ENCODE measurements at places on chromosomes 12 and 14.

- no peak for DNase-seq
Measured at GRCh38 chr14:91142214-91142668, 28.4 kb downstream of the DGLUCY start.

DNA sequence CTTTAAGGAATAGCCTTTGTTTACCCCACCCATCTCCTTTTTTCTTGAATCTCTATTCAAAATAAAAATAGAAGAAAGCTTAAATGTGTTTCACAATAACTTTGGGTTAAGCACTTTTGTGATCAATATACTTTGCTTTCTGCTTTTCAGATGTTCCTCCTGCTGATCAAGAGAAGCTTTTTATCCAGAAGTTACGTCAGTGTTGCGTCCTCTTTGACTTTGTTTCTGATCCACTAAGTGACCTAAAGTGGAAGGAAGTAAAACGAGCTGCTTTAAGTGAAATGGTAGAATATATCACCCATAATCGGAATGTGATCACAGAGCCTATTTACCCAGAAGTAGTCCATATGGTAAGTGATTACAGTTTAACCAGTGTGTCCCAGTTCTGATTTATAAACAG, 95.0 kb downstream of the PPP2R5C start:
- no peak for DNase-seq

DNA sequence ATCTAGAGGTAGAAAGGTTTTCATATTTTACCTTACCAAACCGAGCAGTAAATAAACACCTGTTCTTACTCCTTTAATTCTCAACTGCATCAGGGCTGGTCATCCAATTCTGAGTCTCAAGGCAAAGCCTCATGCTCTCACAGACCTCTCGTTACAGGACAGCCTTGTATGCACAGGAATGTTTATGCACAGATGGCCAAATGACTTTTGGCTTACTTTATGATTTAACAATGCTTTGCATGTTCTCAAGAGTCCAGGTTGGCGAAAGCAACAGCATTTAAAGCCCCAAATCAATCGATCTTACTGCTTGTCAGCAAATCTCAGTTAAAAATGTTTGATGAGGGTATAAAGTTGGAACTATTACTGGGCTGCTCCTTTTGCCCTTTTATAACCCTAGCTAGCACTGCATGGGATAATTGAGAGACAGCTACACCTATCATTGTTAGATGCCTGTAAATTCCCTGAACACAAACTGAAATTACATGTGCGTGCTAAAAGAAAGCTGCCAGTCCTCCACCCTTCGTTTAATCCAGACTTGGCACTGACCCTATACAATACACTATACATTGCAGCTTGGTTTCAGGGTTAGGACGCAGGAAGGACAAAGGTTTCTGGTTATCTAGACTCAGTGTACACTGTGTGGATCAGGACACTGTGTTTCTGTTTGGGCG, 63.6 kb downstream of the TMCC3 start:
- DNase-seq = no peak

DNA sequence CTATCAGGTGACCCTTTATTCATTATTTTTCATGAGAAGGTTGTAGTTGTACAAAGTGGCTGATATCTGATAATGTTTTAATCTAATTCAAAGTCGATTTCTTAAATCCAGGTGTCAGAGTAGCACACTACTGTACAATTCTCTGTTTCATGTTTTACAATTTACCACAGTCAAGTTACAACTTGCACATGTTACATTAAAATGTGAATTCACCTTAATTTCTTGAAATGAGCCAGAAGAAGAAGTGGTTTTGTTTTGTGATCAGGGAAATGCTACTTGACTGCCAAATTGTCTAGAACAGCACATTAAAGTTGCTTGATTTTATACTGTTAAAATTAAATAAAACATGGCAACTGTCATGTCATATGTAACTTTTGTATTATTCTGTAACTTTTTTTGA, 23.2 kb downstream of the LRRK2 start:
- no peak for DNase-seq

- DNase-seq = no peak
Measured at GRCh38 chr12:44759289-44759688, 116.8 kb downstream of the NELL2 start.

- DNase-seq = no peak
Measured at GRCh38 chr14:37232907-37233481, 35.3 kb downstream of the MIPOL1 start.

GRCh38 chr14:70893858-70894291, 13.4 kb upstream of the PCNX1 start:
- DNase-seq = no peak

GRCh38 chr12:6434205-6435140, 10.3 kb upstream of the CD27 start:
- no peak for DNase-seq

- DNase-seq = no peak
Measured at GRCh38 chr12:76399040-76399439, 50.8 kb upstream of the BBS10 start.

- DNase-seq = no peak
Measured at GRCh38 chr14:21467616-21468015, 9.1 kb downstream of the RAB2B start.

- DNase-seq = no peak
Measured at GRCh38 chr14:72350215-72350614, 418.0 kb downstream of the RGS6 start.

DNA sequence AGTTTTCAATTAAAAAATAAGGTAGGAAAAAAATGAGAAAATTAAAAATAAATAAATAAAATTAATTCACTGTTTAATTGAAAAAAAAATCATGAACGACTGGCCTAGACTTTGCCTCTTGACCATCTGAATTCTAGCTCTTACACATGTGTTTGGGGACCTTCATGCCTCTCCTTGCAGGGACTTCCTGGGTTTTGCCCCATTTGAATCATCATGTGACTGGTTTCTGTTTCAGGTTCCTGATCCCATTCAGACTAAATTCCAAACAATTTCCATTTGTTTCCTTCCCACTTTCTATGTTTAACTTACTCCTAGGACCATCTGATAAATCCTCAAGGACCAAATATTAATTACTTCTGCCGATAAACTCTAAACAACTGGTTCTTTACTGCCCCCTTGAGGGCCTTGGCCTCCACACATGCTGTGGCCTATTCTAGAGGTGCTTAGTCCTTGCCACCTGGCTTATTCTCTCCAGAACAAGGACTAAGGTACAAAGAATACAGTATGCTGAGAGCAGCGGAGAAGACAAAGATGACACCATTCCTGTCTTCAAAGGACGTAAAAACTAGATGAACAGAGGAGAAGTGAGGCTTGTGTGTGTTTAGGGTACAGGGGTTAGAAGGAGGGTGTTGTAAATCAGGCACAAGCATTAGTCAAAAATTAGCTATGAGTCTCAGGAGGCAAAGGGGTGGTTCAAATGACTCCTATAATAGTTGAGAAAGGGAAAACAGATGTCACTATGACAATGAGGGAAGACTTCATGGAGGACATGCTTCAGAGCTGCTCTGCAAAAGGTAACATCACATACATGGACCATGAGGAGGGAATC, 125.8 kb upstream of the AVPR1A start:
- no peak for DNase-seq

DNA sequence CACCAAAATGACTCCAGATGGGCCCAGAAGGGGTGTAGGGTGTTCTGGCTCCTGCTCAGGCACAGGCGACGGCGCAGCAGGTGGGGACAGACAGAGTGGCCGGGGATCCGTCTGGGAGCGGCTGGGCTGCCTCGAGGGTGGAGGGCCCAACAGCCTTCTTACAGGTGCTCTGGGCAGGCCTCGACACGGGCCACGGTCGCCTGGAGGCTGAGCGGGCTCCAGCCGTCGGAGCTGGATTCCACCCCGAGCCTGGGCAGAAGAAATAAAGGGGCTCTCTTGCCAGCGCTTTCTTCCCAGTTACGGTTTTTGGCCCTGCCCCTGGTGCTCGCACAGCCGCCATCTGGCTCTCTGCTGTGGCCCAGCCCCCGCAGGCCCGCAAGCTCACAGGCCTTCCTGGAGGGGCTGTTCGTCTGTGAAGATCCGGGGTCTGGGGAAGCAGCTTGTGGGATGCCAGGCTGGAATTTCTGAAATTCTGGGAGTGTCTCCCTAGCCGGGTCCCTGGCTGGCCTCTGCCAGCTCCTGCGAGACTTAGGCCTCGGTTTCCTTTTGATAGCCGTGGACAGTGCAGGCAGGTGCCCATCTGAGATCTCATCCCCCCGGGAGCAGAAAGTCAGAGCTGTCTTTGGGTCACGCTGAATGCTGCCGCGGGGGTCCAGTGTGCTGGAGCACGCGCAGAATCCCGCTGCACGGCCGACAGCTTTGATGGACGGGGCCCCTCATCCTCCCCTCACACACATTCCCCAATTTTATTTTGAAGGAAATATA, 122.7 kb downstream of the PAPOLA start:
- no peak for DNase-seq

DNA sequence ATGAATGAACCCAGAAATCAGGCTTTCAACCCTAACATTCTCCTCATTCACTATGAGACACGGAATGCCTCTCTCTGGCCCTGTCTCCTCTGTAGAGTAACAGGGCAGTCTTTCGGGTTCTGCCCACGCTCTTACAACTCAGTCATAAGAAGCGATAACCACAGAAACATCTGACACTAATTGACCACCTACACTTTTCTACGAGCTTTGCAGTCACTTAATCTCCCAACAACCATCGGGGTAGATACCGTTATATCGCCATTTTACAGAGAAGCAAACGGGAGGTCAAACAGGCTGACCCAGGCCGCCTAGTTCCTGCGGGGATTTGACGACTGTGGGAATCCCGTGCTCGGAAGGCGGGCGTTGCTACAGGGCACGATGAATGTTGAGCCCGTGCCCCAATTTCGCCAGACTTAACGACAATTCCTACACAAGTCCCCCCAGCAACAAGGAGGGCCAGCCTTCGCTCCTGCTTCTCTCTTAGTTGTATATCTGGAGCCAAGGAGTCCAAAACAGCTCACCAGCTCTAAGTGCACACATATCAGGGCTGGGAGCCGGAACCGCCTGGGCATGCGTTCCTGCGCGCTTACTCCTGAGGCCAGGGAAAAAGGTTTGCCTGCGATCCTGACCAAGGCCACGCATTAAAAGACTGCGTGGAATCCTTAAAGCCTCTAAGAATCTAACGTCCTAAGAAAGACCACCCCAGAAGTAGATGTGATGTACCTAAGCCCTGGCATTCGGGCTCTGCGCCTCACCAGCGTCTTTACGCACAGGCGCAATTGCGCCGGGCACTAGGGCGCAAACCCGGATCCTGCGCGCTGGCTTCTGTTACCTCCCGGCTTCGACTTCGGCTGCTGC, 38.7 kb upstream of the TBX5 start:
- DNase-seq = no peak

DNA sequence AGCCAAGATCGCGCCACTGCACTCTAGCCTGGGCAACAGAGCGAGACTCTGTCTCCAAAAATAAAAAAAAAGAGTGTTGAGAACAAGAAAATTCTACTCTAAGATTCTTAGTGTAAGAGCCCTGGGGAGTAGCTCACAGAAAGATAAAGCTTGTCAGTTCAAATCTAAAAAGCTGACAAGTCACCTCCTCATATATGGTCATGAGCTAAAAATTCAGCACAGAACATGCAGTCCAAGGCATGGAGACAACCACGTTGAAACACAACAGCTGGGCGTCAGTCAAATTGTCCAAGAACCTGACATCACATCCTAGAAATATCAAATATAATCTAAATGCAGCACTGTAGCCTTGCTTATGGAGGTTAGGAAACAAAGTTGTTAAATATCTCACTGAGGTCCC, 47.8 kb downstream of the CLIP1 start:
- DNase-seq = no peak

DNA sequence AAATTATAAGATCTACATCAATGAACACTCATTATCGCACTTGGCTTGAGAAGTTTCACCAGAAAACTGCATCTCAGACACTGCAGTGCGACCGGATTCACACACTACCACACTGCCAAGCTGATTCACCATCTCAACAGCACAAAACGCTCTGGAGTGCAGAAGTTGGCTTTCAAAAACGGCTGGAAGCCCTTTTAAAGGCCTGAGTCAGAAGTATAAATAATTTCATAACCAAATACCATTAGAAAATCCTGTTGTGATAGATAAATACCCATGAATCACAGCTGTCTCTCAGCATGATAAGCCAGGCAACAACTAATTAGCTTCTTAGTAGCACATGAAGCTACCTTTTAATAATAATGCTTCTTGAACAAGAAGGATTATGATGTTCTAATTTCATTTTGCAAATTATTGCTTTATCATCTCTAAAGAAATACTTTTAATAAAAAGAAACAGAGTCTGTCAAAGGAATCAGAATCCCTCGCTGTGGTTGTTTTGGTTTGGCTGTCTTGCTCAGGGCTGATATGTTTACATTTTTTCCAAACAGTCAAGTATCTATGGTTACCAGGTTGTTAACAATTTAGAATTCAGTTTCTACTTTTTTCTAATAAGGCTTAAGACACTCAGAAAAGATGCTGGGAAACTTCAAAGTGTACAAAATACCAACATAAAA, 51.2 kb downstream of the SLC2A13 start:
- DNase-seq = no peak

GRCh38 chr14:50366115-50366514, 30.6 kb downstream of the CDKL1 start:
- DNase-seq = no peak

DNA sequence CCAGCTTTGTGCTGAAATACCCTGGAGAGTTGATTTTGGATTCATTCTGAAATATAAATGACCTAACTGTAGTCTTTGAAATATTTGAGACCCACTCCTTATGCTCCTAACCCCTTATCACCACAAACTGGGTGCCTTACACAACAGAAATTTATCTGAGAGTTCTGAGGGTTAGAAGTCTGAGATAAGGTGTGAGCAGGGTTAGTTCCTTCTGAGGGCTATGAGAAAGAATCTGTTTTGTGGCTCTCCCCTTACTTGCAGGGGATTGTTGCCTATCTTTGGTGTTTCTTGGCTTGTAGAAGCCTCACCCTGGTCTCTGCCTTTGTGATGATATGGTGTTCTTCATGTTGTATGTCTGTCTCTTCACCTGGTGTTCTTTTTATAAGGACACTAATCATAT, 91.7 kb downstream of the DERA start:
- no peak for DNase-seq

DNA sequence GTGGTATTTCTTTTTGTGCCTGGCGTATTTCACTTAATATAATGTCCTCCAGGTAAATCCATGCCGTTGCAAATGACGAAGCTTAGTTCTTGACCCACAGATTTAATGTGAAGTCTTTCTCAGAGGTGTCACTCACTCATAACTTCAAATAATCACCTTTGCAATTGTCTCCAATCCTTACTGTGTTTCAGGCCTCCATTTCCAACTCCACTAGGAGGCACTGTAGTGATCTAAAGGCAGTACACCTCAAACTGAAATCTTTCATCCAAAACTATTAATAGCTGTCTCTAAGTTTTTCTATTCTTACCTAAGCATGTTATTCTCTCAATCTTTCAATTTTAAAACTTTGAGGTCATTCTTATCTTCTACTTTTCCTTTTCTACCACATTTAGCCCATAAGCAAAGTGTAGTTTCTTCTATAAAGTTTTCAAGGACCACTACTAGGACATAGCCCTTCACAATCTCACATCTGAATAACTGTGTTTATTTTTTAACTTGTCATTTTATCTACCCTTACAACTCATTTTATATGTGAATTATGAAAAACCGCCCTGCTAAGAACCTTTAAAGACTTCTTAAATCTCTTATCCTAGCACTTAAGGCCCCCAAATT, 25.5 kb upstream of the FBXO34 start:
- DNase-seq = no peak

Measured in activated naive CD4-positive, alpha-beta T cell (primary cell).